ENCODE measurements at places on chromosomes 1 and 21.

- DNase-seq: no peak
Observed at GRCh38 chr1:55259911-55260609, 44.9 kb upstream of the USP24 start.

- DNase-seq: no peak
Observed at GRCh38 chr21:37383086-37383485, 16.5 kb downstream of the DYRK1A start.

DNA sequence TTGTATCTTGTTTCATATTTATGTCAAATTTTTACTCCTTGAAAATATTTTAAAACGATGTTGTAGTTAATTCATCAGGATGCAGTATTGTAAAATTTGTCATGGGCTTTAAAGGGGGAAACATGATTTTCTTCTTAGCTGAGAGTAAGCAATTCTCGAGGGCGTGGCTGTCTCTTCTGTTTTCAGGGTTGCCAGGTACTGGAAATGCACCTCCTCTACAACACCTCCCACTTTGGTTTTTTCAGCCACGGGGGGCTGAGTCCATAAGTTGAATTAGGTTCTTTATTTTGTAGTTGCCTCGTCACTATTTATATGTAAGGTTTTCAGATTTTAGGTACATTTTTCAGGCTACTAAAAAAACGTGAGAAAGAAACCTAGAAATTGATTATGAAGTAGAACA, 64.0 kb downstream of the PRDM2 start:
- DNase-seq: no peak

DNA sequence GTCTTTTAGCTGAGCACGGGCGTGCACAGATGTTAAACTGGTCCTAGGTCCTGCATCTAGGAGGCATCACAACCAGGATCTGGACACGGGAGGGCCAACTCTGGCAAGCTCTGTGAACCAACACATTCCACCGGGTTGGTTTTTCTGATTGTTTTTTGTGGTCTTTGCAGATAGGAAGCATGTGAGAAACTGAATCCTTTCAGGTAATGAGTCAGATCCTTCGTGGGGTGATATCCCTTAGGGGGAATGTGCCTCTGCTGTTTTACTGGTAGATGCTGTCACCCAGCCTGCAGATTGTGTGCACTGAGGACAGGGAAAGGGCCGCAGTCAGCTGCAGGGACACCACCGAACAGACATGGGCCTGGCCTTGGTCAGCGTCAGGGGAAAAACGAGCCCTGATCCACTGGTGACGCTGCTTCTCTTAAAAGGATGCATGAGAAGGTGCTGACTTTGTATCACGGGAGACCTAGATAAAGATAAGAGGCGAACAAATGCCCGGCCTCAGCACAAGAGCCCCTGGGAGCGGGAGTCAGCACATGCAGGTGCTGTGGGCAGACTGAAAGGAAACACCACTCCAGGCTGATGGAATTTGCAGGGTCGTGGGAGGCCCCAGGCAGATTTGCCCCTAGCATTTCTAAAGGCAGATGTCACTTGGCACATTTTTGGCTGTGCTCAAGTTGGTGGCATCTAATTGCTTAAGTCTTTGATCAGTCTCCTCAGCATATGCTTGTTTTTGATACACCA, 51.1 kb downstream of the DOP1B start:
- DNase-seq: no peak

- DNase-seq: peak; percentile 50
Observed at GRCh38 chr1:47684964-47685762, 247.3 kb downstream of the FOXD2 start.

- no peak for DNase-seq
Observed at GRCh38 chr1:14539953-14540563, 58.4 kb upstream of the KAZN start.

DNA sequence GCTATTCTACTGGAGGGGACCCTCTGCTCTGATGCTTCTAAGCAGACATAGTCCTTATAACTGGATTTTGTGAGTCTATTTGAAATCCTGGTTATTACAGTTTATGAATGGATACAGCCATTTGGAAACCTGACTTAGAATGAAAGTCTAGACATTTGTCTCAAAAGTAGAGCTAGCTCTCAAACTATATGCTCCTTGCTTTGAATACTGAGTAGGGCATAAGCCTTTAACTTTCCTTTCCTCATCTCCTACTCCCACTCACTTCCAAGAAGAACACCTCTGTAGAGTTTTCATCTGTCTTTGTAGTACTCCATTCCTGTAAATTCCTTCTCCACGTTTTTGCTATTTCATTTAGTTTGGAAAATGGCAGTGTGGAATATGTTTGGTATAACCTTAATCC, 9.0 kb upstream of the ARID1A start:
- no peak for DNase-seq

DNA sequence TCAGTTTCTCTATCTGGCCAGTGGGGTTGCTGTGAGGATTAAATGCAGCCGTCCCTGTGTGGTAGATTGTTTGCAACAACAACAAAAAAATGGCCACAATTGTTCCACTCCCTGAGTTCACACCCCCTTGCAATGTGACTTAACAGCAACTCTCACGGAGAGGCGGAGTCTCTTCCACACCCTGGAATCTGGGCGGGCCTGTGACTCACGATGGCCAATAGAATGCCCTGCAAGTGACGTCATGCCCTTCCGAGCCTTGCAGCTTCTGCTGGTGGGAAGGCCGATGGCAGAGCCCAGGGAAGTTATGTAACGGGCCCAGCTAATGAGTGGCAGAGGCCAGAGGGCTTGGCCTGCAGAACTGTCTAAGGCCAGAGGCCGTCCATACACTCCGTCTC, 87.9 kb downstream of the RIPK4 start:
- DNase-seq: peak; percentile 94

GRCh38 chr1:246110343-246111219, 396.5 kb downstream of the SMYD3 start:
- DNase-seq: no peak

DNA sequence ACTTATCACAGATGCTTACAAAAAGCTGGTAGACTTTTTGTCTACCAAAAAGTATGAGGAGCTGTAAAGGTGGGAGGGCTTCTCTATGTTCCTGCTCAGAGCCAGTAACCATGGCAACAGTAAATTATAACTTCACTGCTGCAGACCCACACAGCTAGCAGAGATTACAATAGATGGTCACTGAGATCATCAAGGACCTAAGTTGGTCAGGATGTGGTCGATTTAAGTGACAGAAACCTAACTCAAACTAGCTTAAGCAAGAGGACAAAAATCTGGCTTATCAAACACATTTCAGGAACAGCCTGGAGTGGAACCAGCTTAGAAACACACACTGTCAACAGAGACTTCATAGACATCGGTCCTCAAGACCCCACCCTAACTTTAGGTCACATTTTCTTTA, 113.4 kb upstream of the ATP1A1 start:
- DNase-seq: no peak

- DNase-seq: no peak
Observed at GRCh38 chr1:73576083-73576482, 621.9 kb downstream of the LRRIQ3 start.

DNA sequence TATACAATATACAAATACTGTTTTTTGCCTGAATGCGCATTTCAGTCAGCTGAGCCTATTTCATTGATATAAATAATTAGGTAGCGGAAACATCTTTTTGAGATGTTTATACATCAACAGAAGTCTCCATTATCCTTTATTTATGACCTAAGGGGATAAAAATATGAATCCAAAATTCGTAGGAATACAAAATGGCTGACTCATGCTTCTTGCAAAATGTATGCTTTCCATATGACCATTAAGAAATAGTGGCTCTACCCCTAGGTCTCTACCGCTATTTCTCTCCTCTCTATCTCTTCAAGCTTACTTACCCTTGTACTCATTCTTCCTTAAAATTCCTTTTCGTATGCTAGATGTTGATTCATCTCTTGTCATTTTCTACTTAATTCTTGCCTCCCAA, 338.4 kb upstream of the TMPRSS15 start:
- DNase-seq: no peak

DNA sequence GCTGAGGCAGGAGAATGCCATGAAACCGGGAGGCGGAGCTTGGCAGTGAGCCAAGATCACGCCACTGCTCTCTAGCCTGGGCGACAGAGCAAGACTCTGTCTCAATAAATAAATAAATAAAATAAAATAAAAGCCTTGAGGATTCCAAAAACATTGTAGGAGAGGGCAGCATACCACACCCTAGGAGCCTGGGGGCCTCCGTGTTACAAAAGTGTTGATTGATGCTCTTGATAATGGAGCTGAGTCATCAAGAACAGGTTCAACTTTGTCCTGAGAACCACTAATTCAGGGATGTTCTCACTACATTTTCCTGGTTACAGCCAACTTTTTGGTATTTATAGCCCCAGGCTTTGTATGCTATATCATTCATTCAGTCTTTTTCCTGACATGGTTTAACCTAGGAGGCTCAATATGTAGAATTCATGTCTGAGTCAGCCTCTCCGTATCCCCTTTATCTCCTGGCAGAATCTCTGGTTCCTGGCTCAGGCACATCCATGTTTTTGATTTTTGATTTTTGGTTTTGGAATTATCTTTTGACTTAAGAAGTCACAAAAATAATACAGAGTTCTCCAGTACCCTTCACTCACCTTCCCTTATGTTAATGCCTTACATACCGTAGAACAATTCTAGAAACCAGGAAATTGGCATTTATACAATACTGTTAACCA, 69.4 kb downstream of the LRRC8D start:
- no peak for DNase-seq

- no peak for DNase-seq
Observed at GRCh38 chr1:181397845-181398244, 85.5 kb upstream of the CACNA1E start.

DNA sequence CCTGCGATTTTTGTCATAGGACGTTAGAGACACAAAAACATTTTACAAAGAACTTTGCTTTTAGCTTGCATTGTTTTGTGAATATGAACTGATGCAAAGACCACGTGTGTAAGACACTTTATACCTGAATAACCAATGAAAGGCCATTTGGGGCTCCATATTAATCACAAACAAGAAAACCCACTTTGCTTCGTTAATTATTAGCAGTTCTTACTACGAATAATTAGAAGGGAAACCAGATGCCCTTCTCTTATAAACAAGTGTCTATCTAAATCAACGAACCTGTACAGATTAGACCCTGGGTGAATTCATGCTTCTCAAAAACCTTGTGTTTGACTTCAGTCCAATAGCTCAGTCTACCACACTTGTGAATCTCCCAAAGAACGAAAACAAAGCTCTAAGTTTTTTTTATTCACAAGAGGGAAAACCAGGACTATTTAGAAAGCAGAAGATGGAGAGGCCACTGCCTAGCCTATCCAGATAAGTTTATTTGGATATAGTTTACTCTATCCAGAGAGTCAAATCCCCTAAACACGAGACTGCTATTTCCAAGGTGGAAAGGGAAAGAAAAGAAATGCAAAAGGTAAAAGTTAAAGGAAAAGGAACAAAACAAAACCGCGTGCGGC, 897 bp downstream of the CYYR1 start:
- DNase-seq: no peak

DNA sequence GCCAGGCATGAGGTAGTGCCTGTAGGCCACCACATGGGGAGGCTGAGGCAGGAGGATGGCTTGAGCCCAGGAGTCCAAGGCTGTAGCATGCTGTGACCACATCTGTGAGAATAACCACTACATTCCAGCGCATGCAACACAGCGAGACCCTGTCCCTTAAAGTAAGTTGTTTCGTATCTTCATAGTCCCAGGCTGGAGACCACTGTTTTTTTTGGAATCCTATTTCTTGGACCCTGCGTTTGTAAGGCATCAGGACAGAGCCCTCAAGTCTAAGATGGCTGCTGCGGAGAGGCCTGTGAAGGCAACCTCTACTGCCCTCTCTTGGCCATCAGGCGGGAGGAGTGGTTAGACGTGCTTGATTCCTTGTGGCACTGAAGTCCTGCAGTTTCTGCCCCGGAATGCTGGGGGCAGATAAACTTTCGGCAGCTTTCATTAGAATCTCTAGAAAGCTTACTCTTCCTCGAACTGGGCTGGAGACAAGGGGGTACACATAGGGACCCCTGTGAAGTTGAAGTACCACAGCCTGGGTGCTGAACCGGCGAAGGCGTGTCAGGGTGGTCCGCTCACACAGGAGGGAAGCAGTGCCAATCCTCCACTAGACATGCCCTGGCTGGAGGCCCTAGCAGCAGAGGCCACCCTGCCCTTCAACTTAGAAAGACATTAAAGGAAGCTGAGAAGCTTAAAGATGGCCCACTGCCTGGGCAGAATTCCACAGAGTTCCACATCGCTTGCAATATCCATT, 36.6 kb downstream of the RABIF start:
- no peak for DNase-seq

GRCh38 chr1:244761279-244761678, 74.2 kb upstream of the COX20 start:
- no peak for DNase-seq

GRCh38 chr1:172746091-172746949, 87.4 kb downstream of the FASLG start:
- no peak for DNase-seq

DNA sequence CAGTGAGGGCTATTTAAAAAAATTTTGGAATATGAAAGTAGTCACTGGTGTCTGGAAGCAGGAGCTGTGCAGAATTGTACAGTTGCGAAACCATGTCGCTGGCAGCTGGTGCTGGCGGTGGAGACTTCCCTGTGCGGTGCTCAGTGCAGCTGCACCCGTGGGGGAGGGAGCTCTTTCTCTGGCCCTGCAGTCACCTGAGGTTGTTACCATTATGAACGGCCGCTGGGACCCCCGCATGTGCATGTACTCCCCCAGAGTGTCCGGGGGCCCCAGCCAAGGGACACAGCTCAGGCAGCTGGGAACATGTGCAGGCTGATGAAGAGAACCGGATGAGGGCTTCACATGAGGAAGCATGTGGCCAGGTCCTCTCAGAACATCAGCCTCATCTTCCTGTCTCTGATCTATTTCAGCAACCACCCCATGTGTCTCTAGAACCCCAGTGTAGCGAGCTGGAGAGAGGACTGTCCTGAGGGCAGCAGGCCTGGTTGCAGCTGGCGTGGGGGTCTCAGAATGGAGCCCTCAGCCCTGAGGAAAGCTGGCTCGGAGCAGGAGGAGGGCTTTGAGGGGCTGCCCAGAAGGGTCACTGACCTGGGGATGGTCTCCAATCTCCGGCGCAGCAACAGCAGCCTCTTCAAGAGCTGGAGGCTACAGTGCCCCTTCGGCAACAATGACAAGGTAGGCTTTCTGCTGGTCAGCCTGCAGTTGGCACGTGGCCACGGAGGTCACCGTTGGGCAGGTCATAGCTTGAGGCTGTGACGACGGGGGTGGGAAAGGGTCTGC, at the start of gene TRPM2:
TSS of gene TRPM2 (plus strand) at position 431 of the 780 bp plus-strand sequence. CDS start at position 511, 80 bp downstream.
- DNase-seq: peak; percentile 80

DNA sequence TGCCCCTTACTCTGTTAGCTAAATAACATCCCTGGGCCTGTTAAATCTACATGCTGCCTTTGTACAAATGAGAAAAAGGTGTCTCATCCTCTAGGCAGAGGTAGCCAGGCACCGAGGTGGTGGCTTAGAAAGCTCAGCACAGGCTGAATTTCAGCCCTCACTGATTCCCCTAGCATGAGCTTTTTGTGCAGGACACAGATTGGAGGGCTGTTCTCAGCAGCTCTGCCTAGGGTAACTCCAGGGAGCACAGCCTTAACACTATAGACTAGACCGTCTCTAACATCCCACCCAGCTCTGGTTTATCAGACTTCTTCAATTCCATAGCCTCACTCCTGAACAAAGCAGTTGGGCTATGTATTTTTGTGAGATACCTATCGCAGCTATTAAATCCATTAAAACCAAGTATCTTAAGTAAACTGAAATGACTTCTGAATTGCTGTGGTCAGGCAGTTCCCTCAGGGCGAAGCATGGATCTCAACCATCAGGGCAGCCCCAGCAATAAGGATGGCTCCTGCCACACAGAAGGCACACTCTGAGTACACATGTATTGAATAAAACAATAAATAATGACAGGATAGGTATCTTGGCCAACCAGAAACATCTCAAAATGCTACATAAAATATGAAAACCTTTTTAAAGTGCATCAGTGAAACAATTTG, 14.8 kb downstream of the S100A6 start:
- no peak for DNase-seq
